ENCODE measurements at places on chromosomes 12 and 14.

- DNase-seq: no peak
Measured at GRCh38 chr12:94204499-94205247, 56.3 kb downstream of the PLXNC1 start.

GRCh38 chr14:72699852-72700257 is 194.0 kb downstream of the DPF3 start:
- peak; percentile 82 for DNase-seq

- DNase-seq: no peak
Measured at GRCh38 chr12:27488479-27488878, 35.5 kb upstream of the PPFIBP1 start.

DNA sequence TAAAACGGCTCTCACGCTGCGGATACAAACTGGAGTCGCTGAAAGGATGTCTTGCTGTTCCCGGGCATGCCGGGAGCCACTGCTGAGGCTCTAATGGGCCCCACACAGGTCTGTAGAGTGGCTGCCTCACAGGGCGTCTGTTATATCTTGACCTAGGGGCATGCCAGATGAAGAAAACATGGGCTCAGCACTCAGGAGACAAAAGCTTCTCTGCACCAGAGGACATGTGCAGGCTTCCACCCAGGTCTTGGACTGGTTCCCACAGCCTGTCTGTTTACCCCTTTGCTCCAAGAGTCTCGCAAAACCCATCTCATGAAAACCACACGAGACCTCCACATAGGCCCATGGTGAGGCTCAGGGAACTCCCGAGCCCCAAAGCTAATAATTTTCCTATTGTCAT is 134.2 kb downstream of the RPS29 start:
- no peak for DNase-seq

Measured in fibroblast of skin of left quadriceps (primary cell).